Activated T-cell treated with anti-CD3 and anti-CD28 coated beads for 48 hours (primary cell): ENCODE measurements at places on chromosomes 7 and 10.
A peak's percentile ranks its signal among the peaks of the same experiment; 100 is the strongest.

GRCh38 chr7:47228386-47229014 is 353.4 kb downstream of the TNS3 start:
- DNase-seq: no peak

DNA sequence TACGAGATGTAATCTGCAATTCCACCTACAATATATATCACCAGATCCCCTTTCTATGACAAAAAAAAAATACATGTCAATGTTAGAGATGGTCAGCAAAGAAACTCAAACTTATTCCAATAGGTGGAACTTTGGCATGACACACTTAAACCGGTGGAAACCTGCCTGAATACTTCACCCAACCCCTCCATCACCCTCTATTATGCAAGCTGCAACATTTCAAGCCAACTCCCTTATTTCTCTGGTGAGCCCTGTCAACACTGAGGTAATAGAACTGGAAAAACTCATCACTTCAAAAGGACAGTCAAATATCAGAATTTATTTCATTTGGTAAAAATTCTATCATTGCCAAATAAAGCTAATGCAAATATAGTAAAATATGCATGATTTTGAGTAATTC is 3.6 kb downstream of the ZNF438 start:
- no peak for DNase-seq

DNA sequence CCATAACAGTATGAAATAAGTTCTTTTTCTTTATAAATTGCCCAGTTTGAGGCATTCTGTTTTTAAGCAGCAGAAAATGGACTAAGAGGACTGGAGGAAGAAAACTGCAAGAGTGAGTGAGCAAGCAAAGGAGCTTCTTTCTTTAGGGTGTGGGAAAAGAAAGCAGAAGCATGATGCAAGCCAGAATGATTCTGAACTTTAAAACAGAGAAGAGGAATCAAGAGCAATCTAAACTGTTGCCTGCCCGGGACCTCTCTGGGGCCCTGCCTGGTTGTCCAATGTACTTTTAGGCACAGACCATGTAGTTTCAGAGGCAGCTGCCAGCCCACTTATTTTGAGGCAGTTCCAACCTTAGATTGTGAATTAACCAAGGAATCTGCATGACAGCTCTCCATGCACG is 186.3 kb downstream of the PLPP4 start:
- no peak for DNase-seq

DNA sequence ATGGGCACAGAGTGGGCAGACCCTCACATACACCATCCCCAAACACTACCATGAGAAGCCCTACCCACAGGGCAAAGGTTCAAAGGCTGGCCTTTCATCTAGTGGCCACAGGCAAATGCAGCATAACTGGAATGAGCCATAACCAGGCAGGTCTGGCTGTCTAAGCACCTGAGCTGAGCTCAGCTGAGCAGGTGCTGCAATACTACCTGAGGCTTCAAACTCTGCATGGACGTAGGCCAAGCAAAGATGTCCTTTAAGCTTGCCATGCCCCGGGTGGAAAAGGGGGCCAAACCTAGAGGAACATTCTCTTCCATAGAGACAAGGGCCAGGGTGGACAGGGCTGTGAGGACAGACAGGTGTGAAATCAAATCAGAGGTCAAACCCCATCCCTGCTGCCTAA is 65.3 kb upstream of the CAMK2B start:
- DNase-seq: no peak

DNA sequence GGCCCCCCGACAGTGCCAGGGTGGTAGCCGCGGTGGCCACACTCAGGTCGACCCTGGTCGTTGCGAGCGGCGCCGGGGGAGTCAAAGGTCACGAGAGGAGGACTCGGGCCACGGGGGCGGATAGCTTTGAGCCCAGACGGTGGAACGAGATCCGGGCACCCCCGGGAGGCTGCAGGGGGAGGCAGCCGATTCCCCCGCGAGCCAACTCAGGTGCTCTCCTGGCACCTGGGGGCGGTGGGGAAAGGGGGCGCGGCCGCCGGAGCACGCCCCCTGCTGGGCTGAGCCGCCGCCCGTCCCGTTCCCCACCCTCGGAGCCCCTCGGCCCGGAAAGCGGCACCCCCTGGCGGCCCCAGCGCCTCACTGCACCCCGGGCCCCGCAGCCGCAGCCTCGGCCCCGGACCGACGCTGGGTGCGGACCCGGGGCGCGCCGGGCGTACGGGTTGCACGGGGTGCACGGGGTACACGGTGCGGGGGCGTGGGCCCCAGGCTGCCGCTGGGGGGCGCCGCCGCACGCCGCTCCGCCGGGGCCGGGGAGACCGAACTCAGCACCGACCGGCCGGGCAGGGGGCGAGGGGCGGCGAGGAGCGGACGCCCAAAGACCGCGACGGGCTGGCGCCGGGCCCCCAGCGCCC is 521 bp upstream of the NYAP1 start:
- DNase-seq: peak; percentile 86

DNA sequence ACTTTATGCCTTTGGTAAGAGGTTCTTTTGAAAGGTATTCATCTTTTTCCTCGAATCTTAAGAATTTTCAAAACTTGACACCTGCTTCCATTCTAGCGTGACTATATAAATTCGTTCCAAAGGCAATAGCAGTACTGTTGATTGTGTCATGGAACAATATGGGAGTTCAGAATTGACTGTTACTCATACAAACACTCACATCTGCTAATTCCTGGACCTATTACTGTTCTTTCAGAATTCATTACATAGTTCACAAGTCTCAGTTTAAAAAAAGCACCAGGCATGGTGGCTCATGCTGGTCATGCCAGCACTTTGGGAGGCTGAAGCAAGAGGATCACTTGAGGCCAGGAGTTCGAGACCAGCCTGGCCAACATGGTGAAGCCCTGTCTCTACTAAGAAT is 80.9 kb downstream of the CACNB2 start:
- no peak for DNase-seq

DNA sequence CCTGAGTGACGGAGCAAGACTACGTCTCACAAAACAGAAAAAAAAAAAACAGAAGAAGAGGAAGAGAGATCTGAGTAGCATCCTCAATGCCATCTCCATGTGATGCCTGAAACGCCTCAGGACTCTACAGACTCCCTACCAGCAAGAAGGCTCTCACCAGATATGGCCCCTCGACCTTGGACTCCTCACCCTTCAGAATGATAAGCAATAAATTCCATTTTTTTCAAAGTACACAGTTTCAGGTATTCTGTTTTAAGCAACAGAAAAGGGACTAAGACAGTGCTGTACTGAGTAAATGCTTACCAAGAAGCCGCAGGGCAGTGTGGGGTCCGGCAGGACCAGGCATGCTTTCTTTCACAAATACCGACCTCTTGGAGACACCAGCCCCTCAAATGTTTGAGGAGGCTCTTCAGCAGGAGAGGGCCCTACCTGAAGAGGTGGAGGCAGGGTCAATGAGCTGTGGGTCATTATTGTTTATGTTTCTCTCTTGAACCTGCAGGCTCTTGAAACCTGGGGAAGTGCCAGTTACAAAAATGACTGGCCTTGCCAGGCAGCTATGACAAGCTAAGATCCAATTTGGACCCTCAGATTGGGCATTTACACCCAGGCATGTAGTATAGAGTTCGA is 204.1 kb upstream of the LYZL1 start:
- DNase-seq: no peak

DNA sequence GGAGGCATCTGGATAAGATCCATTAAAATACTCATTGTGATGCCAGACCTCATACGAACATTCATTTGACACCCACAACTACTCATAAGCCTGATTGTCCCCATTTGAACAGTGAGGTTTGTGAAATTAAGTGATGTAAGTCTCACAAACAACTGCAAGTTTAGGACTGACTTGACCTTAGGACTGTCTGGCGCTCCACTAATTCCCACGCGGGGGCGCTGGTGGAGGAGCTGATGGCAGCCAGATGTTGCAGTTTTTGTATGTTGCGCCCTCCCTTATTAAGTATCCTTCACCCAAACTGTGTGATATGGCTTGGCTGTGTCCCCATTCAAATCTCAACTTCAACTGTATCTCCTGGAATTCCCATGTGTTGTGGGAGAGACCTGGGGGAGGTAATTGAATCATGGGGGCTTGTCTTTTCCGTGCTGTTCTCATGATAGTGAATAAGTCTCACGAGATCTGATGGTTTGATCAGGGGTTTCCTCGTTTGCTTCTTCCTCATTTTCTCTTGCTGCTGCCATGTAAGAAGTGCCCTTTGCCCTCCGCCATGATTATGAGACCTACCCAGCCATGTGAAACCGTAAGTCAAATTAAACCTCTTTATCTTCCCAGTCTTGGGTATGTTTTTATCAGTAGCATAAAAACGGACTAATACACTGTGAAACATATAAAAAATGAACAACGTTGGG is 20.3 kb upstream of the TIAL1 start:
- DNase-seq: no peak

- no peak for DNase-seq
These were observed 72.3 kb downstream of the FAS start for GRCh38 chr10:89062861-89063260.

DNA sequence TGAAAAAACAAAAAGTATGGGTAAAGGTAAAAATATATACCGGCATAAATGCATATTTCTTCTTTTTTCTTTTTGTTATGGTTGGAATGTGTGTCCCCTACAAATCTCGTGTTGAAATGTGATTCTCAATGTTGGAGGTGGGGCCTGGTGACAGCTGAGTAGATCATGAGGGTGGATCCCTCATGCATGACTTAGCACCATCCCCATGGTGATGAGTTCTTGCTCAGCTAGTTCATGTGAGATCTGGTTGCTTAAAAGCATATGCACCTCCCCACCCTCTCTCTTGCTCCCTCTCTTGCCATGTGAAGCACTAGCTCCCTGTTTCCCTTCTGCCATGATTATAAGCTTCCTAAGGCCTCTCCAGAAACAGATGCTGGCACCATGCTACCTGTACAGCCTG is 93.3 kb downstream of the HYCC1 start:
- no peak for DNase-seq

DNA sequence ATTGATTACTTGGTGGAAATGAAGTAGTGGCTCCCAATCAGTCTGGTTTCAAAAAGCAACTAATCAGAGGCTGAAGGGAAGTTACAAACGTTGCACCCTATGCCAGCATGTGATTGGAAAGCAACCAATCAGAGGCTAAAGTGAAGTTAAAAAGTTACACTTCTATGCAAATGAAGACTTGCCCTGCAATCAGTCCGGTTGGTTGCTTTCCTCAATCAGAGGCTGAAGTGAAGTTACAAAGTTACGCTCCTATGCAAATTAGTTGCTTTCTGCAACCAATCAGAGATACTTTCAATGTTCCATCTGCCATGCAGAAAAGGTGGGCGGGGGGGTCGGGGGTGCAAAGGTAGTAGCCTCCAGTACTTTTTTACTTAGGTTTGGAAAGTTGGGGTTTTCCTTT is 1077.1 kb downstream of the TYW1 start:
- no peak for DNase-seq

DNA sequence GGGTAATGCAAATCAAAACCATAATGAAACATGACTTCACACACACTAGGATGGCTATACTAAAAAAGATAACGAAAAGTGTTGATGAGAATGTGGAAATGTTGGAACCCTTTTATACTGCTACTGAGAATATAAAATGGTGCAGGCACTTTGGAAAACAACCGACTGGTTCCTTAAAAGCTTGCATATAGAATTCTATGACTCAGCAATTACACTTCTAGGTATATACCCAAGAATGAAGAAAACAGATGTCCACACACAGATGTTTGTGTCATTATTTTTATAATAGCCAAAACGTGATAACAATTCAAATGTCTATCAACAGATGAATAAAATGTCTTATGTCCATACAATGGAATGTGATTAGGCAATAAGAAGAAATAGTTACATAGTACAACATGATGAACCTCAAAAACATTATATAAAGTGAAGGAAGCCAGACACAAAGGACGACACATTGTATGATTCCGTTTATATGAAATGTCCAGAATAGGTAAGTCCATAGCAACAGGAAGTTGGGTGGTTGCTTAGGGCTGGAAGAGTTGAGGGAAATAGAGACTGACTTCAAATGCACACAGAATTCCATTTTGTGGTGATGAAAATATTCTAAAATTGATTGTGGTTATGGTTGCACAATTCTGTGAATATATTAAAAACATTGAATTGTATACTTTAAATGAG is 148.3 kb upstream of the PHYHIPL start:
- DNase-seq: no peak

DNA sequence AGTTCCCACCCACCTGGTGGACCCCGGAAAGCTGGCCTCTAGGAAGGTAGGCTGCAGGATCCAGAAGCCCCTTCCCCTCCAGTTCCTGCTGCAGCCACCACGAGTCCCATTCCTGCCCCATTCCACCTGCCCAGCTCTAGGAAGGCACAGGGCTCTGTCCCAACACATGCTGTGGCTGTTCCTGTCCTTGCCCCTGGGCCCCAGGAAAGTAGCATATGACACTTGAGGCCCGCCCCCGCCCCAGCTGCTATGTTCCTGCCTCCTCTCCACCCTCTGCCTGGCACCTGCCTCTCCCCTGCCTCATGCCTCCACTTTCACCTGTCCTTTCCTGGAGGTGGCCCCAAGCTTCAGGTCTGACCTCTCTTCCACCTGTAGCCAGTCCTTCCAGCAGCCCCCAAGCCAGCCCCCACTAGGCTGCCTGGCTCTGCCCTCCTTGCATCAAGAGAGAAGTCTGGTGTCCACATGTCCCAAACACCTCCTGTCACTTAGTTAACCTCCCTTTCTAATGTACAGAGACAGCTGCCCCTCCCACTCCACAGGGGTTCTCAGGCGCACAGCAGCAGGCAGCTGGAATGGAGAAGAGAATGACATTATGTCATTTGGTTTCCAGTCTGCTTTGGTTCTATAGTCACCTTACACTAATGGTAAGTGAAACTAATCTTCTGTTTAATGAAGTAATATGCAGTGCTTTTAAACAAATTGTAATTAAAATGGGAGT is 22.7 kb downstream of the YKT6 start:
- no peak for DNase-seq

DNA sequence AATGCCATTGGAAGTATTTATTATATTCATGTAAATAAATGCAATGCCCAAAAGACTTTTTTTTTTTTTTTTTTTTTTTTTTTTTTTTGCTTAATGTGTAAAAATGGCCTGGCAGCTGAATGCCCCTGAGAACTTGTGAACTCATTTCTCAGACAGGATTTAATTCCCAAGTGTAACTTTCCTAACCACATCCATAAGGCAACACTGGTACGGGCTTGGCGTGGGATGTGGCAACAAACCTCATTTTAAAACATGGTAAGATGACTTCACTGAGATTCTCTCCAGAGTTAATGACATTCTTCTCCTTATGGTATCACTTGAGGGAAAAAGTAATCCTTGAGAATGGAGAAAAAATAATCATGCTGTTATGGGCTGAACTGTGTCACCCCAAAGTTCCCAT is 150.4 kb downstream of the DGKI start:
- DNase-seq: no peak

DNA sequence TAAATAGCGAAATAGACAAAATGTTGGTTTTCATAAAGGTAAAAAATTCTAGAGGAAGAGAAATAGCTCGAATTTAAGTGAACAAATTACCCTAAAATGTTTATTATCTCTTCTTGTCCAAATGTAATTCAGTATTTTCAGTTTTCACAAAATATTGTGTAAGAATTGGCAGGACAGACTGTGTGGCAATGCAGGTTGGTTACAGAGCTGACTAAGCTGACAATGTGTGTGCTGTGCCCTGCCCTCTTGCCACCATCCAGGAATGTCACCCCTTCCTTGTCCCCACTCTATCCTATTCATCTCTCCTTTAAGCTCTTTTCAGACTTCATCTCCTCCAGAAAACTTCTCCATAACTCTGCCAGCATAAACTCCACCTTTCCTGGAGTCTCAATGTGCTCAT is 46.1 kb downstream of the COL28A1 start:
- no peak for DNase-seq
